ENCODE measurements at places on chromosomes 3 and 15. TPM values are rescaled to one million over a fixed set of nuclear protein-coding genes. Genes with fewer than 3 reads are reported as not detected.

- no peak for DNase-seq
Measured at GRCh38 chr3:166270429-166270828, 433.2 kb upstream of the BCHE start.

MKRN2OS gene
- 3.0 TPM for total RNA-seq

CORO2B gene
- 1.2 TPM for total RNA-seq

ZPLD1 gene
- 0.12 TPM for total RNA-seq

DNA sequence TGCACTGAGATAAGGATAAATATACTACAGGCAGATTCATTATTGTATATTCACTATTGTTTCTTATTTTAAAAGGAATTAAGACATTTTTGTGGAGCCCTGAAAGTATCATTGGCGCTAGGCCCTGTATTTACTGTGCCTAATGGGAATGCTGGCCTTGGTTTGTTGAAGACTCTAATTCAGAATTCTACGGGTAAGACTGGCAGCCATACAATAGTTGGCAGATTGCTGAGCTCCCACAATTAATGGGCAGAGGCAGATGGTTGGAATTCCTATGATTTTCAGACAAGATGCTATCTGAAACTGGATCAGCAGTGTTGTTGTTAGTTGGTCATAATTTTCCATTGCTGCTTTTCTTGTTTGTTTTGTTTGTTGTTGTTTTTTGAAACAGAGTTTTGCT is 14.7 kb downstream of the PGBD4 start:
- no peak for DNase-seq

CKMT1A gene
- total RNA-seq, result 3.3 TPM

DNA sequence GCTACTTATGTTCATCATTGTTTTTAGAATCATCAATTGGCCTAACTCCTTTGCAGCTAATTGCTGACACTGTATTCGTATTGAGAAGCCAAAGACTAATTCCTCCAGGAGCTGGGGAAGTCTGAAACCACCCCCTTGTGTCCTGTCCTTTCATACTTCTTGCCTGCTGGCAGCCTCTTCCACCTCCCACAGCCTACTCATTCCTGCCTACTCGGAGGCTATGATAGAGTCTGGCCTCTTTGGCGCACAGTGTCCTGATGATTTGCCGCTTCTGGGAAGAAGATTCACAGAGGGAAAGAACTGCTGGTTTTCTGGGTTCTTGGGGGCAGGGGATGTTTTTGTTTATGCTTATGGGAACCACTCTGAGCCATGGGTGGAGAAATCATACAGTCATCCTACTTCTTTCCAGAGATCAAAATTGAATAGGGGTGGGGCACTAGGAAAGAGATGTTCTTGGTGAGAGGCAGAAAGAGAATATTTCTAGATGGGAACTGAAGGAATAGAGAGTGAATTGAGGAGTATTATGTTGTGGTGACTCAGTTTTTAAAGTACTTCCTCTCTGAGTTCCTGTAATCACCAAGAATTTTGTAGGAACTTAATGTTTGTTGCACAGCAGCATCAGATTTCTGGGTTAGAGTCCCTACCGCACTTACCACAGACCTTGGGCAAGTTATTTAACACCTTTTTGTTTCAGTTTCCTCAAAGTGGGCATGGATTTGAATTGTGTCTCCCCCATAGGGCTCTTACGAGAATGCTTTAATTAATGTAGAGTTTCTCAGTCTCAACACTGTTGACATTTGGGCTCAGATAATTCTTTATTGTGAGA is 22.1 kb upstream of the SCAANT1 start:
- no peak for DNase-seq

GRCh38 chr15:85793641-85794597 is 806 bp downstream of the KLHL25 start:
- DNase-seq, result peak; percentile 54

- DNase-seq, result no peak
Measured at GRCh38 chr3:37387462-37387861, 213.1 kb upstream of the LRRFIP2 start.

- no peak for DNase-seq
Measured at GRCh38 chr3:16511681-16512434, 1.6 kb downstream of the RFTN1 start.

CCR5 gene
- total RNA-seq, result not detected

GRCh38 chr3:4708230-4708629 is 215.1 kb downstream of the ITPR1 start:
- DNase-seq, result no peak

TRIP4 gene
- total RNA-seq, result 15.6 TPM

DNA sequence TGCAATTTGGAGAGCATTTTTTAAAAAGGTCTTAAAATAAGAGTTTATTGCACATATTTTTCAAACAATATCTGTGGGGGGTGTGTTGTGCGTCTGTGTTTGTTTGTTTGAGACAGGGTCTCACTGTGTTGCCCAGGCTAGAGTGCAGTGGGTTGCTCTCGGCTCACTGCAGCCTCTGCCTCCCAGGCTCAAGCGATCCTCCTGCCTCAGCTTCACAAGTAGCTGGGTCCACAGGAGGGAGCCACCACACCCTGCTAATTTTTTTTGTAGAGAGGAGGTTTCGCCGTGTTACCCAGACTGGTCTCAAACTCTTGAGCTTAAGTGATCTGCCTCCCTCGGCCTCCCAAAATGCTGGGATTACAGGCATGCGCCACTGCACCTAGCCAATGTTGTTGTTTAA is 2.7 kb downstream of the MLF1 start:
- no peak for DNase-seq
